ENCODE measurements at places on chromosomes 11 and 22. TPM values are rescaled to one million over a fixed set of nuclear protein-coding genes. Genes with fewer than 3 reads are reported as not detected.

The SLC22A12 gene
- total RNA-seq, result not detected

The PGR gene
- not detected for total RNA-seq

The CCDC116 gene
- total RNA-seq, result 0.07 TPM

The EXPH5 gene
- 27.4 TPM for total RNA-seq

The BRSK2 gene
- 1.00 TPM for total RNA-seq

The PKP3 gene
- total RNA-seq, result 208 TPM

The ISX gene
- not detected for total RNA-seq

The BIK gene
- total RNA-seq, result 22.9 TPM

The TESMIN gene
- total RNA-seq, result 2.7 TPM

The TEX12 gene
- total RNA-seq, result 0.50 TPM

All from nasal cavity respiratory epithelium epithelial cell of viscerocranial mucosa (primary cell).